ENCODE measurements at places on chromosomes 11 and 22.

DNA sequence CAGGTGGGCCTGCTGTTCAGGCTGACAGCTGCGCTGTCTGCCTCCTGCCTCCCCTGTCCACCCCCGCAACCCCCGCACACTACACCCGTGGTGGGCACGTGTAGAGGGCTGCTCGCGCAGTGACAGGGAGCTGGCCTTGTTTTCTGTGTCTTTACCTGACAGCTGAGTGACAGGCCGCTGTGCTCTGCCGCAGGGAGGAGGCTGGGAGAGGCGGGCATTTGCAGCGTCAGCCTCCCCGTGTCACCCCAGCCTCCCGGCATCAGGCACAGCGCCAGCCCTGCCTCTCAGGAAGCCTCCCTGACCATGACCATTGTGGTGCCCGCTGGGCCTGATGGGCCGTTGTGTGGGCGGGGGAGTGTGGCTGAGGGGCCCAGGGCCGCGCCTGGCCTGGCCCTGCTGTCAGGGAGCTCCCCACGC is 32.0 kb upstream of the RELT start:
- DNase-seq, result no peak

DNA sequence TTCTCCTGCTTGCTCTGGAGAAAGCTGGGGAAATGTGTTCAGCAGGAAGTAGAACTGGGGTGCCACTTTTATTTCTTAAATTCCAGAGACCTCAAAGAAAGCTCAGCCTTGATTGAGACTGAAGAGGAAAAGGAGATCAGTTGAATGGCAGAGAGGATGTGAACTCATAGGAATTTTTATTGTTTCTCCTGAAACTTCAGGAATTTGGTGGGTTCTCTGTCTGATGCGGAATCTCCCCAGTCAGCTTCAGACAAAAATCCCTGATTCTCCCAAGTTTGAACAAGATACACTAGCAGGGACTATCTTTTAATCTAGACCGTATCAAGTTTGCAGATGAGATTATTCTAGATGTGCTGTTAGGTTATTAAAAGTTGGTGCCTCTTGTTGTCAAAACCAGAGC is 23.0 kb downstream of the EHF start:
- no peak for DNase-seq

DNA sequence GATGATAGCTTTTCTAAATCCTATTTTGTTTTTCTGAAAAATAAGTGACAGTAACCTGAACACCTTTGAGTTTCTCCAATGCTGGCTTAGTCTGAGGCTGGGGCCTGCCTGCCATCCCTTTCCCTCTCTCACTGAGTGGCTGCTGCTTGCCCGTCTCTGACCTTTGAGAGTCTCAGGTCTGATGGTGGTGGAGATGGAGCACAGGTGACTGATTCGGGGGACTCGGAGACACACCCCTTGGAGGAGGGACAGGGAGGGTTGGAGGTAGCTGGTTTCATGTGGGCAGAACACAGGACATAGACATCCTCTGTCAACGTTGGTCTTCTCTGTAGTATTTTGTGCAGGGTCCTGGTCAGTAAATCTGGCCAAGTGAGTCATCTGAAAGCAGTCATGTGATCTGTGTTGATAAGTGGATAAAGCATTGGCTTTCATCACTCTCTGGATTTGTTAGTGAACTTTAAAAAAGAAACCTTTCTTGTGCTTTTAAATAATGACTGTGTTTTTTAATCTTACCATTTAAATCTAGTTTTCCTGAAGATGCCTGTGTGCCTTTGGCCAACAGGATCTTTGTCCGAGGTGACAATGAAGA is 47.1 kb upstream of the CLDN5 start:
- DNase-seq, result no peak

DNA sequence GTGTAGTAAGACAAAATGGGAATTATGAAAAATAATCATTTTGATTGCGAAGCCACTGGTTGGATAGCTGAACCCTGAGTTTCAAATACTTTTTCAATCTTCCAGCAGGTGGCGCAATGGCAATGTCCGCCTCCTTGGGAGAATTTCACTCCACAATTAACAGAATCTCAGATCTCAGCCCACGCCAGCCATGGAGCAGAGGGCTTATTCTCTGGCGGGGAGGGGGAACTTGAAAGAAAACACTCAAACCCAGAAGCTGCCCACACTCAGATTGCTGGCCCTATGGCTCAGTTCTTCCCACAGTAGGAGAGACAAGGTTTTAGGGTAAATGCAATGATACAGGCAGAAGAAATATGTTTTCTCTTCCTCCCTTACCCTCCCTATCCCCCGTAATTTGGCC is 38.7 kb upstream of the RCN1 start:
- DNase-seq, result peak; percentile 59

DNA sequence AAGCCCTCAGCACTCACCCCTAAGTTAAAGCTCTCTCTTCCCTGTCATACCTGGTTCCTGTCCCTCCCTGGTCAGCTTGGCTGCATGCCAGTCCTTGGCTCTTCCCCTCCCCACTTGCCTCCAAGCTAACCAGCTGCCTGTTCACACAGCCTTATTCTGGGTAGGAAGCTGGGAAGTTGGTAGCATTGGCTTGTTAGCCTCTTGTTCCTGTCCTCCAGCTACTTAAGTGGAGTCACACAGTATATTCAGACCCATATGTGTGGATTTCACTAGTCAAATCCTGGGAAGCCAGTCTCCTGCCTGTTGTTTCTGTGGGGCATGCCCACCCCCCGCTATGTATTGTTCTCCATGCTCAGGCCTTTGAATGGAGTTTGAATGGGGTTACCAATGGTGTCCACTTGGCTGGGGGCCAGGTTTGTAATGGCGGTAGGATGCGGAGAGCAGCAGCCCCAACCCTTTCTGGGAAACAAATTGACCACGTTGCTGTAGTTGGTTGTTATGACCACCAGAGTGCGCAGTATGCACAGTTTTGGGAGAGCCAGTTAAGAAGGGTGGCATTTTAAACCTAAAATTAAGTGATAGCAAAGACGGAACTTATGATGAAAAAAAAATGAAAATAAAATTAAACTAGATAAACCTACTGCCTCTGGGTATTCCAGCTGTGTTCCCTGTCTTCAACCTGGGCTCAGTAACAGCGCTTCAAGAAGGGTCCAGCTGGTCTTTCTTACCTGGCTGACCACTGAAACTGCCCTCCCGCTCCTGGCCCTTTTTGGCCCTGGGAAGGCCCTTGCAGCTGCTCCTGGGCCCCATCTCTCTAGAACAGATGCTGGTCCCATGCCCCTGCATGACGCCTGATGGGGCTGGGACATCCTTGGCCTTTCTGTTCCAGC is 10.7 kb upstream of the RPS3 start:
- peak; percentile 13 for DNase-seq

- no peak for DNase-seq
Observed at GRCh38 chr22:30044881-30045493, 35.3 kb upstream of the HORMAD2 start.

DNA sequence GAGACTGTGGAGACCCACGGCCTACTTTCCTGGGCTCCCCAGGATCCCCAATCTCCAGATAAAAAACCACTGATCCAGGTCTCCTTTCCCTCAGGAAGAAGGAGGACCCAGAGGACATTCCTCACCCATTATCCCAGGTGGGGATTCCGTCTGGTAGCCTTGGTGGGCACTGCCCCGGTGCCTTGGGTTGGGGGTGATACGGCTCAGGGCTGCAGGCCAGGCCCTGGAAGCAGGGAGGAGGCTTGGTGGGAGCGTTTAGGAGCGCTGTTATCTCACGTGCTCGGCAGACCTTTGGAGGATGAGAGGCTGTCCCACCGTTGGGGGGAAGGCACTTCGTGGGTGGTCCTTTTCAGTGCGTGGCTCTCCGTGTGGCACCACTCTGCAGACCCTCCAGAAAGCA is 926.3 kb downstream of the BRD1 start:
- no peak for DNase-seq

- no peak for DNase-seq
Observed at GRCh38 chr11:80517701-80518100, 1076.9 kb upstream of the TENM4 start.

DNA sequence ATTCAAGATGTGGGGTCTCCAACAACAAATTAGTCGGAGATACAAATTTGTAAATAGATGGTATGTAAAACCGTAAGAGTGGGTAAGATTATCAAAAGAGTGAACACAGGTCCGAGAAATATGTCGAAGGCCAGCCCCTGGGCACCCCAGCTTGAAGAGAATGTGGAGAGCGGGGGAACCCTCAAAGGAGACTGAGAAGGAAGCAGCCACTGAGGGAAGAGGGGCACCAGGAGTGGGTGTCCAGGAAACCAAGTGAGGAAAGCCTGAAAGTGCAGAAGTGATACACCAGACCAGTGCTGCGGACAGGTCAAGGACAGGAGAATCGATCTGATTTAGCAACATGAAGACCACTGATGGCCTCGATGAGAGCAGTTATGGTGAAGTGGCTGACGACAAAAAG is 14.4 kb downstream of the APOL5 start:
- DNase-seq, result no peak

DNA sequence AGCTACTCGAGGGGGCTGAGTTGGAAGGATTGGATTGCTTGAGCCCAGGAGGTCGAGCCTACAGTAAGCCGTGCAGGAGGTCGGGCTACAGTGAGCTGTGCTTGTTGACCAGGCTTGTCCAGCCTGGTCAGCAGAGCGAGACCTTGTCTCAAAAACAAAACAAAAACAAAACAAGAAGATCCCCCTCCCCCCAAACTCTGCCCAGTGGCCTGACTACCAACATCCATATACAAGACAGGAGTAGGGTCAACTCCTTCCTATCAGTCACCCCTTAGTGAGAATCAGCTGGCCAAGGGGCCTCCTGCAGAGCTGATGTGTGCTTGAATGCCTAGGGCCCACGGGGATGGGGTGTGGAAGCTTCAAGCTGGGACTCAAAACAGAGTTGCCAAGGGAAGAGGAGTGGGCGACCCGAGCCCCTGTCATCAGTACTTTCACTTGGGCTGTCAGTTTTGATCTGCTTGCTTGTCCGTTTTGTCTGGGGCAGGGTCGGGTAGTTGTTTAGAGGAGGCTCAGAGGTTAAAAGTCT is 942 bp upstream of the TSPAN18 start:
- DNase-seq, result no peak

DNA sequence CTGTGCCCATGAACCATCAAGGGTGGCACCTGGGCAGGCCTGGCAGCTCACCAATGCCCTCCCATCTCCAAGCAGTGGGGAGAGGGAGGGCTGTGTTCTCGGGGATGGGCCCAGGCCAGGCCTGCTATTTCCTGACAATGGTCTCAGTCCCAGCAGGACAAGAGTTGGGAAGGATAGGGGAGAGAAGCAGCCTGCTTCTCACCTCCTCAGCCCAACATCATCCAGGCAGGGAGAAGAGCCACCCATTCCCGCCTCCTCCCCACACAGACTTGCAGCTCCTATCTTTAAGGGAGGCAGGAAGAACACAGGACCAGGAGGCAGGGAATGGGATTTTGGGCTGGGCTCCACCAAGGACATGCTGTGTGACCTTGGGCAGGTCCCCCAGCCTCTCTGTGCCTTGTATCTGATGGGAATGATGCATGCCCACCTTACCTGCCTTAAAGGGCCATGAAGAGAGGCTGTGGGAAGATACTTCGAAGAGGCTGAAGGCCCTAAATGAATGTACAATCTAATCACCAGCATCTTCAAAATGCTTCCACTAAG is 108.7 kb downstream of the DSCAML1 start:
- DNase-seq, result no peak

- no peak for DNase-seq
Observed at GRCh38 chr11:118522571-118523072, 4.7 kb upstream of the TTC36 start.

GRCh38 chr22:48687606-48688005 is 1140.1 kb downstream of the BRD1 start:
- no peak for DNase-seq

GRCh38 chr22:19110064-19110458 is 12.2 kb downstream of the DGCR2 start:
- DNase-seq, result no peak

All from NCI-H2171 (cell line).